Cardiac fibroblast (primary cell): ENCODE measurements at places on chromosomes 2 and 18.

- no peak for DNase-seq
These were observed 2.4 kb downstream of the GLS start for GRCh38 chr2:190882856-190883582.

GRCh38 chr2:212213191-212213590 lies 325.4 kb downstream of the ERBB4 start:
- DNase-seq: no peak

DNA sequence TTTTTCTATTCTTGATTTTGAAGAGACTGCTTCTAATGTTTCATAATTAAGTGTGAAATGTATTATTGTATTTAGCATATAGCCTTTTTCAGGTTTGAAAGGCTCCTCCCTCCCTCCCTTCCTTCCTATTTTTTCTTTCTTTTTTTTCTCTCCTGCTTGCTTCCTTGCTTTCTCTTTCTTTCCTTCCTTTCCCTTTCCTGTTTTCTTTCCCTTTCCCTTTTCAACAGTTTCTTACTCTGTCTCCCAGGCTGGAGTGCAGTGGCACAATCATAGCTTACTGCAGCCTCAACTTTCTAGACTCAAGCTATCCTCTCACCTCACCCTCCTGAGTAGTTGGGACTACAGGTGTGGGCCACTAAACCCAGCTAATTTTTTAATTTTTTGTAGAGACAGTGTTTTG lies 44.6 kb downstream of the RMDN2 start:
- DNase-seq: no peak

DNA sequence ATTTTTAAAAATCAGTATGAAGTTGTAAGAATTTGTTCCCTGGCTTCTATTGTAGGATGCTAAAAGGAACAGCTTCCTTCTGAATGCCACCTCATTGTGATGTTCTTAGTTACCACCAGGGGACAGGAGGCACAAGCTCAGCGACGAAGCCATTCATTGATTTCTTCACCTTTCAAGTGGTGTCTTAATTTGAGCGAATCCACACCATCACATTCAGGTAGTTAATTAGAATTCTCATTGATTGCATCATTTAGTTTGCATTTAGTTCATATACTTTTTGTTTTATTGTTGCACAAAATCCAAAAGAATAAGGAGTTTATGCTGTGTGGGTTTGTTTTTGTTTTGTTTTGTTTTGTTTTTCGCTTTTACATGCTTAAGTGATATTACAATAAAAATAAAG lies 23.1 kb downstream of the CYP27C1 start:
- DNase-seq: peak; percentile 18

GRCh38 chr2:69581774-69582581 lies 61.6 kb downstream of the AAK1 start:
- peak; percentile 48 for DNase-seq

GRCh38 chr2:73289304-73289703 lies 4.0 kb downstream of the EGR4 start:
- DNase-seq: no peak

GRCh38 chr18:76592981-76593381 lies 97.9 kb upstream of the ZNF516 start:
- DNase-seq: peak; percentile 22

- DNase-seq: no peak
These were observed 140.2 kb downstream of the PLCL1 start for GRCh38 chr2:197944416-197945096.

GRCh38 chr18:669077-669476 lies 11.6 kb downstream of the TYMS start:
- DNase-seq: no peak

DNA sequence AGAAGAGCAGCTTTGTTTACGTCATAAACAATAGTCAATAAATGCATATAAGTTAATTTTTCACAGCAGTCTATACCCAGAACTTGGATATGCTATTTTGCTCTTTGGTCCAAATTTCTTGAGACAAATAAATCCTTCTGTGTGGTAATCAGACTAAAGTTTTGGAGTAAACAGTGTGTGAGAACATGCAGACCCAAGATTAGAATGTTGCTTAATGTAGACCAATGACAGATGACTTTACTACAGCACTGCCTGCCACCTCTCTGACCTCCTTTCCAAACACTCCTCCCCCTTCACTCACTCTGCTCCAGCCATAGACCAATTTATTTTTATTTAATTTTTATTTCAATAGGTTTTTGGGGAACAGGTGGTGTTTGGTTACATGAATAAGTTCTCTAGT lies 115.3 kb upstream of the TANK start:
- peak; percentile 50 for DNase-seq

GRCh38 chr2:214232271-214232670 lies 178.6 kb upstream of the VWC2L start:
- peak; percentile 5 for DNase-seq

DNA sequence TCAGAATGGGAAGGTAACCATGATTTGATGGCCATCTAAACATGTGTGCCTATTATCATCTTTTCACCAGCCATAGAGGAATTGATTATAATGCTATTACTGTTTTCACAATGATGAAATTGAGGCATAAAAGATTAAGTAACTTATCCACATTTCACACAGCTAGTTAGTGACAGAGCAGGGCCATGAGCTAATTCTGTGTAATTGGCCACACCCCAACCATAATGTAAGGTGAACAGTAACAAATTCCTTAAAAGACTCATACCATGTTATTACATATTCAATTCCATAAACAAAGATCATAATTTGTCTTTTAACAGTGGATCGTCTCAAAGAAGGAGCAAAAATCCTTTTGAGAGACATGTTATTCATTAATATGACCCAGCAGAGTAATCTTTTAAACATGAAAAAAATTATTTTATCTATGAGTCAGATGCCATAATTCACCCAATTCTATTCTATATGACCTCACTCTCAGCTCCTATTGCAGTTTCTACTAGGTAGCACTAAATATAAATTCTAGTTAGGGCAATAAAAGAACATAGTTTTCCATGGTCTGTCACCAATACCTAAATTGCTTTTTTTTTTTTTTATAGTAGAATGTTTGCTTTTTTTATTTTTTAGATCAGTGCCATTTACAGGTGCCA lies 475.8 kb upstream of the SLC39A10 start:
- DNase-seq: no peak

DNA sequence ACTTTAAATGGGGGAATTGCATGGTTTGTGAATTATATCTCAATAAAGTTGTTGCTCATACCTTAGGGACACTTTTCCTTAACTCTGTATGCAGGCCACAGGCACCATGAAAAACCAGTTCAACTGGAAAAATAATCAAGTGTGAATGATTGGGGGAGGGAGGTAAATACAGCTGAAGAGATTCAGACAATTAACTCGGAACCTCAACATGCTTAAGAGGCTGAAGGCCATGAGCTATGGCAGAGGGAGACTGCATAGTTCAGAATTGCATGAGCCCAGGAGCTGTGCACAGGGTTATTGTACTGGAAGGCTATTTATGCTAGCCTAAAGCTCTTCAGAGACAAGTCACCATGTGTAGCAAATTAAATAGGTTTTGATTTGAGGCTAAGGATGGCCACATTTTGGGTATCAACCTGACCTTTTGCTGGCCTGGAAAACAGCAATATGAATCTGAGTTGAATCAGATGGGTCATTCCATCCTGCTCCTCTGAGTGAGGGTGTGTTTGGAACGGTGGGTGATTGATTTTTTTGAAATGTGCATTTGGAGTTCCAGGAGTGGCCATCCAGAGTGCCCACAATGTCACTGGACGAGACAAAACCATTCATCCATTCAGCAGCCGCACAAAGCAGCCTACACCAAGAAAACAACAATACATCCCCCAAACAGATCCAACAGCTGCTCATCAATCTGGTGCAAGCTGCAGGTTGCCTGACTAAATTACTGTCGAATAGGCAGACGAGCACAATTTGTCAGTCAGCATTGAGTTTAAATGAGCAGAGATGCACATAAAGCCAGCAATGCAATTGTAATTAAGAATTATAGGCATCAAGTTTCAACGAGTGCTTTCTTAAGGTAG lies 42.5 kb downstream of the HRH4 start:
- DNase-seq: no peak

- no peak for DNase-seq
These were observed 83.1 kb upstream of the CCDC141 start for GRCh38 chr2:179133016-179133415.

DNA sequence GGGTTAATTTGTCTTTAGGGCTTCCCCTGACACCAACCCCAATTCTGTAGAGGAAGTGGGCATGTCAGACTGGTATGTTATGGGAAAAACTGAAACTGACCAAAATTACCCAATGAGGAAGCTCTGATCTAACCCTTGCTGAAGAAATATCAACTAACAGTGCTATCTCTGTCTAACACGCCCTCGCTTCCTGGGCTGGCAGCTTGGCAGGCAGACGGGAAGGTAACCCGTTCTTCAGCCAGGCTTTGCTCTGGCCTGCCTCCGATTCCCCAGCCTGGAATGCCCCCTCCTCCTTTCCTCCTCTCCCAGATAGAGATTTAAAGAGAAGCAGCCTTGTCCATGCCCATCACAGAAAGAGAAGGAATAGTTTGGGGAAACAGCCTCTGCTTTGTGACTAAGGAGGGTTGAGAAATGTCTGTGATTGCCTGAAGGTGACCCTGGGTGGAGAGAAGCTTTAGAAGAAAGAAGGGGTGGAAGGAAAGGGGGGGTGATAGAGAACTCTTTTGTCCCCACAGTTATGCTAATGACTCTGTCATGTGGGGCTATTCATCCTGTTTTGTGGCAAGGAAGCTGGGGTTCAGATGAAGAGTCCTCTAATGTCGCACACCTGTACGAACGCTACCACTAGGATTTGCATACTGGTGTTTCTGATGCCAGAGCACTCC lies 15.4 kb downstream of the HK2 start:
- DNase-seq: peak; percentile 80

DNA sequence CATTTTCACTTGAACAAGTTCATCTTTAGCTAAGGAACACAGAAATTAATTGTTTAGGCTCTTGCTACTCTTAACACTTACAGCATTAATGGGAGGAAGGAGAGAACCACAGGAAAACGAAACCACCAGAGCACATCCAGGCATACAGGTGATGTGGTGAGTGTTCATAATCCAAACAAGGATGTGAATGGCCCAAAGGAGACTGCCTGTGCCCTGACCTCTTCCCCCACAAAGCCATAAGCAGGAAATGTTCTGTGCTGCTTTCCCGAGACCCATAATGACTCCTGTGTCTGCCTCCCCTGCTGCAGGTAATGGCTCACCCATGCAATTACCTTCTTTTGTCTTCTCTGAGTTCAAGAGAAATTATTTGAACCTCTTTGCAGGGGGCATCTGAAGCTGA lies 295.9 kb upstream of the LINC00305 start:
- no peak for DNase-seq

- no peak for DNase-seq
These were observed 106.8 kb downstream of the DNAH7 start for GRCh38 chr2:195961873-195962272.

DNA sequence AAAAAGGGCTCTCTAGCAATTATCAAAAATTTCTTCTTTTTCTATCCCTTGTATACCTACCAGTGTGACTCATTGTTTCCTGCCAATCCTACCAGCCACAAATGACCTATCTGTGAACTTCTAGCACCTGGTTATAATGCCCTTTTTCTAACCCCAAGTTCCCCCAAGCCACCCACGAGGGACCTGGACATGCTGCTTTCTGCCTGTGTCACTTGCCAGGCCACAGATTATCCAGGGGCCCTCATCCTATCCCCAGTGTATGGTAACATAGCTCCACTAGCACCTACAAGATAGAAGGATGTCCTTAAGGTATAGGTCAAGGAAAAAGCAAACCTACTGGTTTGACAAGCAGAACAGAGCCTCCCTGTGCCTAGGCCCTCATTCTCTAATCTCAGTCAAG lies 26.8 kb downstream of the AAK1 start:
- no peak for DNase-seq

DNA sequence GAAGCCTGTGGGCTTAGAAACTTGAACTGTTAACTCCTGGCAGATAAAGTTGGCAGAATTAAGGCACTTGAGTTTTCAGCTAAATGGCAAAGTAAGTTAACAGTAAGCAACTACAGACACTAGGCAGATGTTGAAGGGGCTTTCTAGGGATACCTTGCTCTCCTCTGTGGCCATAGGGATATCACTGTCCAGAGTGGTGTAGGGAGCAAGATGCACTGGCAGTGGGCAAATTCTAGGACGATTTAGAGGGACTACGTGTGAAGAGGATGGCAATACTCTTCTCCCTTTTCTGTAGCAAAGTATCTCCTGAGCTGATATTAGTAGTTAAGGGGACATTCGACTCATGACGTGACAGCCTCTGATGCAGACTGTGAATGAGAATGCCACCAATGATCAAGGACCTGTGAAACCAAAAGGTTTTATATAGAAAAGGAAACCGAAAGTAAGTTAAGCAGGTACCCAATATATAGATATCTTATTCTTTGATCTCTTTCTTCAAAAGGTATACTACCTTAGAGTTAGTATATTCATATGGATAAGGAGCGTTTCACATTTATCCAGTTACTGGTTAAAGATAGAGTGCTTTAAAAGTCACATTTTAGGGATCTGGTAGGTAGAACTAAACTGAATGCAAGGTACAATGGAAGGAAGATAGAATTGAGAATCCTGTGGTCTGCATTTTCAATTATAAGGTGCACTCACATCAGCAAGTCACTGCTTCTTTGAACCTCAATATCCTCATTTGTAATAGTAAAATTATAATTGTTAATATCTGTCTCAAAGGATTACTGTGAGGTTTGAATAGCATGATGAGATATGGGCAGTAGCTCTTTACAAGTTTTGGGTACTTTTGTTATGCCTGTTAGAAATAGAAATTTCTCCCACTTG lies 106.4 kb downstream of the KCNH7 start:
- DNase-seq: no peak

DNA sequence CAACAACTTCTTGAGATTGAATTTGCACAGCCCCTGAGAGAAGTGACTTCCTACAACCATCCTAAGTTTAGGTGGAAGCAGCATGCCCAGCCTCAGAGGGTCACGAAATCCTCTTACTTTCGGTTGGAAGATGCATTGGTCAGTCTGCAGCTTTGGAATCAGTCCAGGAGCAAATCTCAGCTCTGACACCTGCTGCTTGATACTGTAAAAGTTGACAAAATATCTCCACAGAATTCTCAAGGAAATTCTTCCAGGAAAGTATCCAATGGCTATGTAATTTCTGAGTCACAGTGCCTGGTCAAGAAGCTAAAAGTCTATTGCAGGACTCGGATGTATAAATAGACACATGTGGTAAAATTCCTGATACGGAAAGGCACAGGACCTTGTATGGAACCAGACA lies 414.5 kb upstream of the GYPC start:
- peak; percentile 6 for DNase-seq

- DNase-seq: peak; percentile 46
These were observed 162.7 kb upstream of the NT5C1B start for GRCh38 chr2:18752022-18752493.

- no peak for DNase-seq
These were observed 117.1 kb downstream of the RNF144A start for GRCh38 chr2:7034303-7034702.

- no peak for DNase-seq
These were observed 33.3 kb downstream of the UXS1 start for GRCh38 chr2:106160786-106161261.

- no peak for DNase-seq
These were observed 42.1 kb downstream of the DOK1 start for GRCh38 chr2:74596584-74596983.

DNA sequence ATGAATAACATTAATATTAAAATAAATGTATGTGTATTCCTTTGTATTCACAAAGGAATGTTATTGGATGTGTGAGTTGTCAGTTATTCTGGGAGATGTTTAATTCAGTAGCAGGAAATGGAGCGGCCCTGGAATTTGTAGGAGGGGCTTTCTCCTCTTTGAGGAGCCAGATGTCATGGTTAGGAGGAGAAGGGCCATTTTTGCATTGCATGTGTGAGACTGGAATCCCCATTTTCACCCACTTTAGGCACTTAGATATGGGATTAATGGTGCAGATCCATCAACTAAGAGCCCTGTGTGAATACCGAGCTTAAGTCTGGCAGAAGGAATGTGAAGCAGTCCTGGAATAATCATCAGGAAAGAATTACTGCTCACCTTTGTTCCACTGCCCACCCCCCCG lies 439.2 kb downstream of the PARD3B start:
- peak; percentile 17 for DNase-seq
